ENCODE measurements at places on chromosomes 4 and X.

- DNase-seq: no peak
Observed at GRCh38 chrX:127577884-127578283, 474.3 kb downstream of the ACTRT1 start.

GRCh38 chr4:6461301-6462165 lies 10.9 kb downstream of the PPP2R2C start:
- no peak for DNase-seq

GRCh38 chr4:162804351-162804924 lies 362.3 kb downstream of the NAF1 start:
- peak; percentile 12 for DNase-seq

- peak; percentile 30 for DNase-seq
Observed at GRCh38 chr4:164997324-164997723, 19.9 kb upstream of the TRIM61 start.

DNA sequence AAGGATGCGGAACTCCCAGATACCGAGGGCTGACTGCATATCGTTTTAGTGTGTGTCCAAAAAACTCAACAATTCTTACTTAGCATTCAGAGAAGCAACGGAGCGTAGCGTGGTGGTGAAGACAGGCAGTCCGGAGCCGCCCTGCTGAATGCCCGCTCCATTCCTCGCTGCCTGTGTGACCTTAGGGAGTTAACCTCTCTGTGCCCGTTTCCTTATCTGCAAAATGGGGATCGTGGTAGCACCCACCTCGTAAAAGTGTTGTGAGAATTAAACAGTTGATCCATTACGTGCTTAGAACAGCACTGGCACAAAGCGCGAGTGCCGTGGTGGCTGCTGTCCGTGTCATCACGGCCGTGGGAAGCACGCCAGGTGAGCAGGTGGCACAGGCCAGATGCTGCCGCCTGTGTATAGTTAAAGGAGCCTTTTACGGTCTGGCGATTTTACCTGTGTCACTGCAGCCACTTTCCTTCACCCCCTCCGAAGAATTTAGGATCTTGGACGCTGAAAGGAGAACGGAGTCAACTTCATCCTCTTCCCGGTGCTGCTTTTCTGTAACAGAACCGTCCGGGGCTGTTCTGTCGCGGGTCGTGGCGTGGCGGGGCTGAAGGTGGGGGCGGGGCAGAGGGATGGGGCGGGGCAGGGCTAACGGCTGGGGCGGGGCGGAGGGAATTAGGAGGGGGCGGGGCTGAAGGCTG lies 885 bp downstream of the CCDC110 start:
- DNase-seq: peak; percentile 41

DNA sequence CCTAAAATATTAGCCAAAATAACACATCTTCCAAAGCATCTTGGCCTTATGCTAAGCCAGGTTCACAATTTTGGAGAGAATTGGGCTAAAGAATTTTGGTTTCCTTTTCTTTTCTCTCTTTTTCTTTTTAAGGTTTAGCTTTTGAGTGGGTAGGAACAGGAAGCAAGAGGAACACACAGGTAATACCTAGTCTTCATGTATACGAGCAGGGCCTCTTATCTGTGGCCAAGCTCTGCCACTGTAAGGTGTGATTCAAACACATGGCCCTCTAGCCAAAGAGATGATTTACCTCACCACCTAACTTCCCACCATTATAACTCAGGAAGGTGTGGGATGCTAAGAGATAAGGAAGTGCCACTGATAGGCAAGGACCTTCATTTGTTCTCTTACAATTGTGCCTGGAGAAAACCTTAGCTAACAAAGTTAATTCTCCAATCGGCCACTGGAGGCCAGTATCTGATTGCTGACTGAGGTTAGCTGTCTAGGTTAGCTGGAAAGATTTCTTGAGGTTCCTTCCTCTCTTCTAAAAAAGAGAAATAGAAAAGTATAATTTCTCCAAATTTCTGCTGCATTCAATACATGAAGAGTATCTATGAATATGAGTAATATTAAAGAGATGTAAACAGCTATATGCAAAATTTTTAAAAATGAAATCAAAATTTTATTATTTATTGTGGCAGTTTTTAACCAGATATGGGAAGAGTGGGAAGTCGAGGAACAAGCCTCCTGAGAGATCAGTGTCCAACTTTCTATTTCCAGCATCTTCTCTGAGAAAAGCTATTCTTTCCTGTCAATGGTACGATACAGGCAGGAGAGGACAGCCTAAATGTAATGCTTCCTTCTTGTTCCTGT lies 30.1 kb upstream of the BBS7 start:
- DNase-seq: peak; percentile 77

- DNase-seq: peak; percentile 36
Observed at GRCh38 chrX:3712051-3712869, 1.2 kb downstream of the PRKX start.

GRCh38 chr4:188551156-188551555 lies 411.9 kb downstream of the TRIML1 start:
- DNase-seq: no peak

DNA sequence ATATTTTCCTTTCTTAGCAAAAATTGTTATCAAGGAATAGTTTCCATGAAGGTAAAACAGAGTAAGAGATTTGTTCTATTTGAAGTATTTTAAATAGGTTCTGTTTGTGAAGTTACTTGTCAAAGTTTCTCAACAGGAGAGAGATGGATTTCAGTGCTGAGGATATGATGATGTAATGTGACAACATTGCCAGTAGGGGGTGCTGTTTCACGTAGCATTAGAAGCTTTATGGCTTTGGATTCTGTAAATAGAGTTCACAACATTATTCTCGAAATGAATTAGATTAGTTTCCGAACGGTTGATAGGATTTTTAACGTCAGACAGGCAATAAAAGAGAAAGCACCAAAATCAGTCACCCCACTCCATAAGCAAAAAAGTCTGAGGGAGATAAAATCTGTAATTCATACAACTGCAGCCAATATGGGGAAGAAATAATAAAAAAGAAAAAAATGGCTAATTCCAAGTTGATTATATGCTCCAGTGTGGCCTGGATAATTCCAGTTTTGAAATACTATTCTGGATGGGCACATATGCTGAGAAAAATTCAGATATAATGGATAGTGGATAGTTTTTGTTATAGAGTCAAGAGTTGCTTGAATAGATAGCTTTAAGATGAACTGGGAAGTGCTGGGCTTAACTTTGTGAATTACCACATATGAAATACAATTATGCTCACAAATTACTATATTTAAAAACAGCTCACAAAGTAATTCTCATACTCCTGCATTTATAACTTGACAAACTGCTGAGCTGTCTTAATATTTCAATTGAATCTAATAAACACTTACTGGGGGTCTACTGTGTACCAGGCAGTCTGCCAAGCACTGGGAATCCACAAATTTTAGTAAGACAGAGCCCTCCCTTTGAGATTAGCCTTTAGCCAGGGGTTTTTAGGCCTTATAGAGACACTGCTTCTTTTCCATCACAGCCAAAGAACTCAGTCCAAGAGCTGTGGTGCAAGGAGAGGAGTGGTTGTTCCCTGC lies 109.1 kb downstream of the GPAT3 start:
- DNase-seq: peak; percentile 85

DNA sequence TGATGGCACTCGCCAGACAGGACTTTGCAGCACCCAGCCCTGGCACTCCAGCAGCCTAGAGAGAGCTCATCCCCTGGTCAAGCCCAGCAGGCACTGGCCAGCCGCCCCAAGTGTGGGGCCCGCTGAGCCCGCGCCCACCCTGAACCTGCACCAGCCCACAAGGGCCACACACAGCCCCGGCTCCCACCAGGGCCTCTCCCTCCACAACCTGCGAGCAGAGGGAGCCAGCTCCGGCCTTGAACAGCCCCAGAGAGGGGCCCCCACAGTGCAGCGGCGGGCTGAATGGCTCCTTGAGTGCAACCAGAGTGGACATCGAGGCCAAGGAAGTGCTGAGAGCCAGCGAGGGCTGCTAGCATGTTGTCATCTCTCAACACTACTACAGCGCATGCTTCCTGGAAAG lies 34.4 kb upstream of the DEFB131A start:
- DNase-seq: no peak

DNA sequence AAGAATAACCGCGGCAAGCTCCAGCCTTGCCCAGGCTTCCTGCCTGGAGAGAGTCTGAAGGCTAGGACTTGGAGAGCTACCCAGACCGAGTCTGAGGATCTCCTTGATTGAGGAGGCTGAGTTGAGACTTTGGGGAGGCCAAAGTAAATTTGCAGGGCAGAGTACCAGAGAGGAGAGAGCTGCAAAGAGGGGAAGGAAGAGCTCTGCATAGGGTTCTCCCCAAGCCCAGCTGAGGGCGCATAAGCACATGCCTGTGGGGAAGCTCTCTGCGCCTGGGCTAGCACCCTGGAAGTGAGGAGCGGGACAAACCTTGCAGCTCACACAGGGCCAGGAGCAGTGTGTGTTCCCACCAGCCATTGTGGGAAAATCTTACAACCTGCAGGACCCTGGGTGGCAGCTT lies 56.1 kb downstream of the FAM193A start:
- no peak for DNase-seq

GRCh38 chrX:68692651-68693050 lies 45.2 kb downstream of the STARD8 start:
- DNase-seq: peak; percentile 50

DNA sequence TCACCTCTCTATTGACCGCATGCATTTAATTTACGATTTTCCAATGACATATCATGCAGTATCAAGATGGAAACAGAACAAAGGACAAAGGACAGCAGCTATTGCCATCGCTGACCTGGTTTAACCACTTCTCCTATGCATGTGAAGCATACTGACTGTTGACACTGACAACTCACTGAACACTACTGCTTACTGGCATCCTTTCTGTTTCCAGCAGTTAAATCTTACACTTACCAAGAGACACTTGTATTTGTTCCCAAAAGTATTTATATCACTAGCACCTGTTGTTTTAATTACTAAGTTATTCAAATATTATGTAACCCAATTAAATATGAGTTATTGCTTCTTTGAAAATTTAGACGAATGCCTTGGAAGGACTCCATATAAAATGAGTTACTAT lies 176.7 kb downstream of the PDGFC start:
- DNase-seq: no peak

DNA sequence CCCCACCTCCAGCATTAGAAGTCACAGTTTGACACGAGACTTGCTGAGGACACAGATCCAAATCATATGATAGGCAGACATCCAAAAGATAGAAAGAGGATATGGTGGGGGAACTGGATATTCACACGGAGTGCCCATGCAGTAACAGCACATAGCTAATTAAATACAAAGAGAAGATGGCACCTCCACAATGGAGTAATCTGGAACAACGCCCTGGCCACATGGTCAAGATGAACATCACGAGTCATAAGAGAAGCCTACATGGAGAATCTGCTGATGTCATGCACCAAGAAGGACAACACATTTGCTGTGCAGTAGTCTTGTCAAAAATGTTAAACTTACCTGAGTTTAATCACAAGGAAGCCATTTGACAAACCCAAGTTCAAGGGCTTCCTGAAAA lies 10.1 kb upstream of the LOC101059915 start:
- no peak for DNase-seq

GRCh38 chrX:24231131-24231540 lies 81.6 kb downstream of the ZFX start:
- peak; percentile 88 for DNase-seq

- no peak for DNase-seq
Observed at GRCh38 chr4:176300036-176300435, 19.7 kb upstream of the SPCS3 start.

GRCh38 chr4:107858158-107858742 lies 33.5 kb downstream of the SGMS2 start:
- no peak for DNase-seq

DNA sequence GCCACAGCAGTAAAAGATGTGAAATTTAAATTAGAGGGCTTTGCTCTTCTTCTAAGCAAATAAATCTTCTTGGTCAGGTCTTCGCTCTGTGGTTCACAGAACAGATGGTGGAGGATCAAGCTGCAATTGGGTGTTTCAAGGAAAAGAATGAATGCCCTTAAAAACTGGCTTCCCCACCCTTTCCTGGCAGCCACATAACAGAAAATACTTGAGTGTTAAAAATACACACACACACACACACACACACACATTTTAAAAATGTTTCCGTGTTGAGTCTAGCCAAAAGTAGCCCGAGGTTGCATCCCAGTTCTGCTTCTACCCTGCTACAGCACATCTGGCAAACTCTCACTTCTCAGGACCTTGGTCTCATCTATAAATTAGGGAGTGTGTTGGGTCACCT lies 56.7 kb upstream of the FGFBP2 start:
- no peak for DNase-seq

GRCh38 chr4:158739600-158739999 lies 16.4 kb upstream of the PPID start:
- no peak for DNase-seq

GRCh38 chrX:36867143-36867542 lies 141.0 kb upstream of the FAM47C start:
- DNase-seq: peak; percentile 41

- no peak for DNase-seq
Observed at GRCh38 chr4:134754301-134755019, 552.9 kb upstream of the PABPC4L start.

GRCh38 chr4:23937173-23937572 lies 47.3 kb upstream of the PPARGC1A start:
- peak; percentile 26 for DNase-seq

GRCh38 chrX:54085666-54086065 lies 41.4 kb upstream of the PHF8 start:
- no peak for DNase-seq

GRCh38 chr4:157803421-157803820 lies 369.4 kb downstream of the GASK1B start:
- DNase-seq: peak; percentile 2

GRCh38 chr4:173917255-173917960 lies 366.1 kb downstream of the FBXO8 start:
- DNase-seq: peak; percentile 77

- DNase-seq: no peak
Observed at GRCh38 chr4:22842360-22843018, 149.8 kb downstream of the GBA3 start.

GRCh38 chr4:140092094-140092851 lies 61.7 kb downstream of the MAML3 start:
- no peak for DNase-seq

DNA sequence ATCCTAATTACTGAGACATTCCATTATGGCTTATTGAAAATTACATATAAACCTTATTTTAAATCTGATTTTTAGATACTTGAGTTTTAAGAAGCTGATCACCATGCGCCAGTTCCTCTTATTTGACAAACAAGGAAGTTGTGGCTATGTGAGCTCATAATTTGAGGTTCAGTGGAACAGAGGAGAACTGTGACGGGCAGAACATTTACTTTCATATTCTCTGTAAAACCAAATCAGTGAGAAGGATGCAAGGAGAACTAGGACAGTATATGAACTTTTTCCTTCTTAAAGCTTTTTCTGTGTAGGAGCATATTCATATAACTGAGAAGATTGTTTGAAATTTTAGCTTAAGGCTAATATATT lies 25.3 kb downstream of the STIM2 start:
- DNase-seq: no peak

DNA sequence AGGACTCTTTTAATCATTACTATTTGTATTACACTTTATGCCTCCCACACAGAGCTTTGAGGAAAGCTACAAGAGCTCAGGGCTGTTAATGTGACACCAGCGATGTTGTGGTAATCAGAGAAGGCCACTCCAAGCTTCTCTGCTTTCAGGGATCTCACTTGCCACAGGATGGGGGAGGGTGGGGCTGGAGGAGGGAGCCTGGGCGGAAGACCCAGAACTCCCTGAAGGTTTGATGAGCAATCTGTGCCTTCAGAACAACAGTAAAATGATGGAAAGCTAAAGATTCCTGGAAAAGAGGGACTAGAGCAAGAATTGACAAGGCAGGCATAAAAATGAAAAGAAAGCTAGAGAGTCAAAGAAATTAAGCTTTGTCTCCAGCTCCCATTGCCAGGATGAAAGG lies 75.6 kb downstream of the MAML3 start:
- DNase-seq: peak; percentile 60

Data from choroid plexus epithelial cell (primary cell).